ENCODE measurements at places on chromosomes 2 and 18. TPM values are rescaled to one million over a fixed set of nuclear protein-coding genes. Genes with fewer than 3 reads are reported as not detected.

The KCNG2 gene
- 4.7 TPM for total RNA-seq

The CIDEA gene
- not detected for total RNA-seq

The CMPK2 gene
- total RNA-seq, result 4.7 TPM

The PRSS56 gene
- total RNA-seq, result not detected

The FAM237A gene
- total RNA-seq, result not detected

The RETREG2 gene
- total RNA-seq, result 46.3 TPM

The ANKMY1 gene
- 24.5 TPM for total RNA-seq

The IL1RL1 gene
- total RNA-seq, result 108 TPM

The LRRC30 gene
- not detected for total RNA-seq

The M1AP gene
- not detected for total RNA-seq

The GTF3C2 gene
- total RNA-seq, result 44.7 TPM

The CD8A gene
- total RNA-seq, result not detected

The CBLN2 gene
- not detected for total RNA-seq

The LRP1B gene
- total RNA-seq, result 1.2 TPM

The CCDC141 gene
- not detected for total RNA-seq

The FAM228A gene
- 0.08 TPM for total RNA-seq

The DCC gene
- under 0.01 TPM for total RNA-seq

The DYNAP gene
- not detected for total RNA-seq

The NT5C1B gene
- total RNA-seq, result not detected

The CIB4 gene
- total RNA-seq, result not detected

The CD8B gene
- total RNA-seq, result not detected

The CEBPZOS gene
- 15.4 TPM for total RNA-seq

The CNDP1 gene
- total RNA-seq, result not detected

The CDH2 gene
- total RNA-seq, result 21.9 TPM

The DES gene
- total RNA-seq, result under 0.01 TPM

The CACNB4 gene
- total RNA-seq, result under 0.01 TPM

The PDIA6 gene
- total RNA-seq, result 205 TPM

The MLPH gene
- total RNA-seq, result 47.4 TPM

The PCARE gene
- not detected for total RNA-seq

The AFF3 gene
- 5.7 TPM for total RNA-seq

The SPP2 gene
- not detected for total RNA-seq

The SPC25 gene
- total RNA-seq, result 3.5 TPM

The ANKRD62 gene
- total RNA-seq, result not detected

The MIB1 gene
- total RNA-seq, result 25.4 TPM

Measured in epithelial cell of alveolus of lung (primary cell).